ENCODE measurements at places on chromosomes 4 and X.

GRCh38 chr4:127162741-127163140, 470.0 kb upstream of the INTU start:
- DNase-seq = no peak

DNA sequence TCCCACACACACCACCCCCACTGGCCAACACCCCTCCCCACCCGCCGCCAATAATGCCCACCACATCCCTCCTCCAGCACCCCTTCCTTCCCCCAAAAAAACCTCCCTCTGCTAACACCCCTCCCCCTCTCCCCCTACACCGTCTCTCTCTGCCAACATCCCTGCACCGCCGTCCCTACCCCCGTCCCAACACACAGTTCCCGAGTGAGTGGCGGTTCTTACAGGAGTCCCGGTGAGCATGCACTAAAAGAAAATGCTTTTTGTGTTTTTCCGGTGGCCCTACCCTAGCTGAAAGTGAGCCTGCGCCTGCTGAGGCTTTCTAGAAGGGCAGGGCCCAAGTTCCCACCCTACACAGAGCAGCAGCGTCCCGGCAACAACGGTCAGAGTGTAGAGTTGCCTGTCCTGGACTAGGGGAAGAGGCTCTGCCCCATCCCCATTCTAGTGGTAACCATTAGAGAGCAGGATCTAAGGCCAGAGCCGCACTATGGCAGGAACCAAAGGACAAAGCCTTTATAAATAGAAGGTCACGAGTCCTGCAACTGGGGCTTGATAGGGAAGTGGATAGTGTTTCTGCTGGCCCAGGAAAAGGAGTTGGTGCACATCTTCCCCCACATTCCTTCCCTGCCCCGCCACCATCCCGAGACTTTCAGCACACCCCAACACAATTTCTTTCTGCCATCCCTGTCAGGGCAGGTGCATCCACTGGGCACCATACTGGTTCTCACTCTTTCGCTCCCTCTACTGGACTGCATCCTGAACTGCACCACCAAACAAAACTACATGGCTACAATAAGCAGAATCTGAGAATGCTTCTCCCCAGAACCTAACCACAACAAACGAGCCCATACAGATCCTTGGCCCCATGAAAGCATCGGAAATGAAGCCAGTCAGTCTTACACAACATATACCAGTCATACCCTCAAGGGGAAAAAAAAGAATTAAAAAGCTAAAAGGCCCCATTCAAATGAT, 78.1 kb upstream of the PAGE3 start:
- DNase-seq = no peak

DNA sequence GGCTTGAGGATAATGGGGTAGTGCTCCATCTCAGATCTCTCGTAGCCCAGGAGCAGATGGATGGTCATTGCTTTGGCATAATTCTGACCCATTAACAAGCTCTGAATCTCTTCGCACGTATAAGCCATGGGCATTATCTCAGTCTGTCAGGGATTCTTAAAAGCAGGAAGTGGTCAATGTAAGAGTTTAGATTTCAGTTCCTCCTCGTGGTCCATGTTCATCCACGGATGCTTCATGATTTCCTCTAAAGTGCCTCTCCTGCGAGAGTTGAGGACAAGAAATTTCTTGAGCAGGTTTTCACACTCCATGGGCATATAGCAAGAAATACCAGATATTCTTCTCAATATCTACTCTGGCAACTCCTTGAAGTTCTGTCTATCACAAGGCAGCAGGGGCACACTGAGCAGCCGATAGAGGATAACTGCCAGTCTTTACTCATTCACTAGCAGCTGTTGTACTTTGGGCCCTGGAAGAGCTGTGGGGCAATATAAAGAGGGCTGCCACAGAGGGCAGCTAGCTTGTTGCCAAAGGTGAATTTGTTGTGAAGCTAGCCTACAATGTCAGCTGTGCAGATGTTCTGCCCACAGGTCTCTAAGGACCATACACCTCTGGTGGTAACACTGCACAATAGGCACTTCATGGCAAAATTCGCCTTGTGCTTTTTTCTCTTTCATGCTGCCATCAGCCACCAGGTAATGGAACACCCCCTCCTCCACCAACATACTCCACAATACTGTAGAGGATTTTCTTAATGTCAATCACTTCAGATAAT, 52.0 kb upstream of the WDR17 start:
- DNase-seq = no peak

GRCh38 chrX:143027275-143027674, 1.5 kb downstream of the SPANXN4 start:
- no peak for DNase-seq

DNA sequence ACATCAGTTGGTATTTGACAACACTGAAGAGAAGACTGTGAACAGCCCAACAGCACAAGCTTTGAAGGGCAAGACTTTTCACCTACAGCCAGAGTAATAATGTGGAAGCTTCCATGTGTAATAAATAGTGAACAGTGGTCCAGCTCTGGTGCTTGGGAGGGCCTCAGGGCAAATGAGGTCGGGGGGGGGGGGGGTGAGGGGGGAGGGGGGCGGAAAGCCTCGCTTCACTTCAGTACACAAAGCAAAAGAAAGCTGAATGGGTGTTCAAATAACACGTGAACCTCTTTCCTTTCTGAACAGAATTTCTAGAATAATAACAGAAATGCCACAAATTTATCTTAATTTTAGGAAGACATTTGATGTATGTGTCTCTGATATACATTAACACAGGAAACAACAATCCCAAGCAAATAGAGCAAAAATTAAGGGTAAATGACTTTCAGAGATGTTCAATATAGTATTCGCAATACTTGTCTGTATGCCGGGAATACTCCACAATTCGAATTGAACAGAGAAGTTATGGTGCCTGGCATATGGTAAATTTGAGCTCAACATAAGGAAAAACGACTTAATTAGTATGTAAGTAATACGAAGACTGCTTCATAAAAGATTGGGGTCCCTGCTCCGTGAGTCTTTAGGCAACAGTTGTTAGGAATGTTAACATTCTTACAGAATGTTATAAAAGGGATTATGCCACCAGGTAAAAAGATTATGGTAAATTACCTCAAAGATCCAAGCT, 92.6 kb downstream of the FRYL start:
- DNase-seq = no peak

- DNase-seq = no peak
Measured at GRCh38 chrX:9394212-9394611, 70.6 kb upstream of the TBL1X start.

Measured in LoVo (cell line).